Naive thymus-derived CD4-positive, alpha-beta T cell (primary cell): ENCODE measurements at places on chromosomes 13 and 19. TPM values are rescaled to one million over a fixed set of nuclear protein-coding genes. Genes with fewer than 3 reads are reported as not detected.

The CLC gene
- total RNA-seq, result 1.3 TPM

The ZSCAN4 gene
- not detected for total RNA-seq

The ERICH6B gene
- not detected for total RNA-seq

DNA sequence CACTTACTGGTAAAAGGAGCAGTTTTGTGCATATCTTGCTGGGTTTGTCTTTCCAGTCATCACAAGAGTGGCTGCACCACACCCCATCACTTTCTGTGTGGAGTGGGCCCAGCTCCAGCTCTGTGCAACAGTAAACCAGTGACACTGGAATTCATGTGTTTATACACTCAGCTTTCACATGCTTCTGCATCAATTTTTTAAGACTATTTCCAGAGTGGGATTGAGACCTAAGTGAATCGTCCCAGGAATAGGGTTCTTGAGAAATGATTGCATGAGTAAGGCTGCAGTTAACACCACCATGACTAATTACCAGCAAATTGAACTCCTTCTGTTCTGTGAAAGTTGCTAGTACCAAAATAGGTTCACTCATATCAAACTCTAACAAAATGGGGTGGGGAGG is 5.3 kb upstream of the CFAP97D2 start:
- no peak overlapping the region for H3K27ac ChIP-seq
- H3K4me1 ChIP-seq, result peaks cover 23% of the 10 kb centered on the region
- H3K36me3 ChIP-seq, result no peaks in the 10 kb centered on the region
- no peak for DNase-seq
- no peaks in the 10 kb centered on the region for H3K27me3 ChIP-seq
- H3K4me3 ChIP-seq, result no peak overlapping the region

GRCh38 chr13:71879129-71879535 is 12.1 kb upstream of the DACH1 start:
- H3K4me3 ChIP-seq, result no peak overlapping the region
- no peak overlapping the region for H3K27ac ChIP-seq
- no peak for DNase-seq
- H3K4me1 ChIP-seq, result no peaks in the 10 kb centered on the region
- H3K36me3 ChIP-seq, result no peaks in the 10 kb centered on the region

DNA sequence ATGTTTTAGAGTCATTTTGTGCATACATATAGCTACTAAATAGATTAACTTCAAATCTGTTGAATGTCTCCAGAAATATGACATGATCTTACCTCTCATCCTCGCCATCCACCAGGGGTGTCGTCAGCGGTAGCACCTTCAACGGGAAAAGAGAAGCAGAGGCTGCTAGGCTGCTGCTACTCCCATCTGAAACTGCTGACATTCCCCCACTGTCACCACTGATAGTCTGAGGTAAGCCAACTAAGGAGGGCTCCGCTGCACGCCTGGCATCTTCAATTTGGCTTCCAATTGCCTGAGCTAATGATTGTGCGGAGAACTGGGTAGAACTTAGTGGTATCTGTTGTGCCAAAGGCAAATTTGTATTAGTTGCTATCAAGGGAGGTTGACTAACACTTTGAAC is 3.1 kb downstream of the TSC22D1 start:
- no peaks in the 10 kb centered on the region for H3K27me3 ChIP-seq
- no peak overlapping the region for H3K27ac ChIP-seq
- no peaks in the 10 kb centered on the region for H3K36me3 ChIP-seq
- no peak overlapping the region for H3K4me3 ChIP-seq

DNA sequence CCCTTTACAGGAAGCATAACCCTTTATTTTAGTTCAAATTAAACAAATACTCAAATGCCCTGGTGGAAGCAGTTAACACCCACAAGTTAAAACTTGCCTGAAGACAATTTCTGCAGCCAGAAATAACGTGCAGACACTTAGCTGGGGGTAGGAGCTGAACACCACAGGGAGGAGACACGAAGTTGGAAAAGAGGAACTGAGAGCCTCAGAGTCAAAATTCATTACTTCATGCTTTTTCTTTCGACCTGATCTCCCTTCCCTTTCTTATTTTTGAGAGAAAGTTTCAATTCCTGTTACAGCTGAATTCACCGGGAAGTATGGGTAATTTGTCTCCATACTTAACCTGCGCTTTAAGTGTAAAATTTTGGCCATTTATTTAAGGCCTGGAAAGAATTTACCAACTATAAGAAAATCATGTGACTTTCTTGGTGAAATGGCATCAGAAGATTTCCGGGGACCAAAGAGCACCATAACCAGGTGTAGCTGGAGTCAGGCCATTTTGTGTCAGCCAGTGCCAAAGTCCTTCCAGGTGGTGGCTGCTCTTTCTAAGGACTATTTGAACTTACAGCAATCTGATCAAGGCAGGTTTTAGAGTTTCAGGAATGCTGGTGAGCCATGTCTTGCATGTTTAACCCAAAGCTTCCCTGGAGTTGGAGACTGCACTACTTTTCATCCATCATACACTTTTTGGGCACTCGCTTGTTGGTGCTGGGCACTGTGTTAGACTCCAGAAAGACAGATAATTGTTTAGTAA is 46.5 kb upstream of the RCBTB2 start:
- H3K4me3 ChIP-seq, result no peak overlapping the region
- no peaks in the 10 kb centered on the region for H3K36me3 ChIP-seq
- H3K4me1 ChIP-seq, result no peaks in the 10 kb centered on the region
- H3K27me3 ChIP-seq, result no peaks in the 10 kb centered on the region

- H3K27ac ChIP-seq, result no peak overlapping the region
- H3K4me3 ChIP-seq, result no peak overlapping the region
- DNase-seq, result no peak
- H3K27me3 ChIP-seq, result no peaks in the 10 kb centered on the region
- H3K4me1 ChIP-seq, result no peaks in the 10 kb centered on the region
- no peaks in the 10 kb centered on the region for H3K36me3 ChIP-seq
Measured at GRCh38 chr19:947707-948539, 22.1 kb downstream of the ARID3A start.

DNA sequence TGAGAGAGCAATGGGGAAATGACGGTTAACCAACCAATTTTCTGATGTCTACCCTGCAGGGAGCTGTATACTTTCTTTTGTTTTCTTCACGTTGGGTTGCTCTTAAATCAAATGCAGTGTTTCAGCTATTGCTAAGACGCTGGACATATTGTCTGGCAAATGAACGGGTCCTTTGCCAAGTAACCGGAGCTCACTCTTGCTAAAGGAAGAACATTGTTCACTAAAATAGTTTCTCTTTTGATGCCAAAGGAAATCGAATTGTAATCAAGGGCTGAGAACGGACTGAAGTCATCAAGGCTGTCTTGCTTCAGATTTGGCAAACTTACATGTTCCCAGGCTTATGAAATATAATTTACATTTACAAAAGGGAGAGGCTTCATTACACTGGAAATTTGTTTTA is 142.3 kb upstream of the ARGLU1 start:
- no peaks in the 10 kb centered on the region for H3K27me3 ChIP-seq
- H3K36me3 ChIP-seq, result no peaks in the 10 kb centered on the region
- H3K4me3 ChIP-seq, result no peak overlapping the region
- H3K27ac ChIP-seq, result no peak overlapping the region
- no peak for DNase-seq
- H3K4me1 ChIP-seq, result no peaks in the 10 kb centered on the region
